ENCODE measurements at places on chromosomes 5 and 9.
A peak's percentile ranks its signal among the peaks of the same experiment; 100 is the strongest.

DNA sequence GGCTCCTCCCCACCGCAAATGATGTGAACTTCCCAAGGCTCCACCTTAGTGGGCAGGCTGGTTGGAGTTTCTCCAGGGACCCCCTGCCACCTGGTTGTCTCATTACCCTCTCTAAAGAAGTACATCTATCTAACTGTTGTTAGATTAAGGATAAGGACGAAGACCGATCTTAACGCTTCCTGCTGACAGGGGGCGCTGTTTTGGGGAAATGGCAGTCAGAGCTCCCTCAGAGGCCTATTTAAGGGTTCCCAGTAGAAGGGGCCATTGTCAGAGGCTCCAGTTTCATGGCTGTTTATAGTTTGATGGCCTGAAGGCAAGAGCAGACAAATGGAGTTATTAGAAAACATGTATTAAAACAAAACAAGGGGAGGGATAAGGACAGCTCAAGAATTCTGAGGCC is 100.1 kb downstream of the SPEF2 start:
- no peak for DNase-seq

DNA sequence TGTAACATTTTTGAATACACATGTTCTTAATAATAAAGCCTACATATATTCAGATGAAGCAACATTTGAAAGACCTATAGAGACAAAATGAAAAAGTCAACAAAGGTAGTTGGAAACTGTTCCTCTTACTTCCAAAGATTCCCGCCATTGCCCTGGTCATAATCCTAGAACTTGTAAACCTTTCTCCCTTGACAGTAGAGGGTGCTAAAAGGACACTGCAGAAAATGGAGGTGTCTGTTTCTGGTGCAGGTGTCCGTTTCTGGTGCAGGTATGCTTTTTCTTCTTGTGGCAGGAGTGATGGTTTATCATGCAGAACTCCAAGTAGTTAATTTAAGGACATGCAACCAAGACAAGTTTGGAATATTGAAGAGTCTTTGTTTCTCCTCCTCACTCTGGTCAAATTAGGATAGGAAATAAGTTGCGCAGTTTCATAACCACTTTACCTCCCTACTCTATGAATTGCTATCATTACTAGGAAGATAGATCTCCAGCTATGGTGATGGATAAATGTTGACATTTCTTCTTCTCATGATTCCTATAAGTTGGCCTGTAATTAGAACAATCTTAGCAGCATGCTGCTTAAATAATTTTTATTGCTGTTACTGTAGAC is 56.0 kb upstream of the FAM174A start:
- no peak for DNase-seq

GRCh38 chr9:108636013-108636412 is 219.8 kb downstream of the ACTL7B start:
- no peak for DNase-seq

DNA sequence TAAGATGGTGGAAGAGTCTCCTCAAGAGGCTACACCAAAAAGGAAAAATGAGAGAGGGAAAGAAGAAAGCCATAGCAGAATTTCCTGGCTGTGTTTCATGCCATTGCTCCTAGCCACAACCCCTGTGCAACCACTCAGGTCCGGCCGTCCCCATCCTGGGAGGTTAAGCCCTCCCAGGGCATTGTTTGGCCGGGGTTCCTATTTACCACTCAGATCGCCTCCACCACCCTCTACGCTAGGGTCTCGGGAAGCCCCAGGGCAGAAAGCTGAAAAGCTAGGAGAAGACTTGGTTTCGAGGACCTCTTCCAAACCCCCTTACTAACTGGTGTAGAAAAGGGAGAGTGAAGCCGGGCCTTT is 715 bp downstream of the RC3H2 start:
- DNase-seq: no peak

DNA sequence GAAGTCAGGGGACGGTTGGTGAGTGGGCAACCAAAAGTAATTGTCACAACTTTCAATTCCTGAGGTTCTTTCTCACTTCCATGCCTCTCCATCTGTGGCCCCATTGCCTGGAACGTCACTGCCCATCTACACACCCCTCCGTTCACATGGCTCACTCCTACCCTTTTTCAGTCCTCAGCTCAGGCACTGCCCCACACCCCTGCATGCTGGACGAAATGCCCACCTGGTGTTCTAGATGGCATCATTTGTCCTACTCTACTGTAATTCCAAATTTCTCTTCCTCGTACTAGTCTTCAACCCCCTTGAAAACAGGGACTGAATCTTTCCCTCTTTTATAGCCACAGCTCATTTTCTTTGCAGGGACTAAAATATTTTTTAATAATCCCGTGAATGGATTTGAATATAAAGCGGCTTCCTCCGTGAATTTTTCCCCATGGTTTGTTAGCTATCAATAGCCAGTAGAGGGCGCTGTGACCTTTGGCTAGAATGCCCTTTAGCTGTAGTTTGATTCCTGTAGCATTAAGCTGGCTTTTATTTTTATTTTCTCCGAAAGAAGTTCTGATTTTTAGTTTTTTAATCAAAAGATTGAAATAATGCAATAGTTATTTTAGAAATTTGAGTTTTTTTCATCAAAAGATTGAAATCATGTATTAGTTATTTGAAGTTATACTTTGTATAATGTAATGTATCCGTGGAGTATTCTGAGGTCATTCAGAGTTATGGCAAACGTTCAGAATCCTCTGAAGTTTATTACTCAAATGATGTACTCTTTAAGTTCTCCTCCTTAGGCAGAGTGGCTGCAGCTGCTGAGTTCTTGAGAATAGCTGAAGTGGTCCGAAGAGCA is 232.1 kb downstream of the SH3GL2 start:
- DNase-seq: peak; percentile 52

DNA sequence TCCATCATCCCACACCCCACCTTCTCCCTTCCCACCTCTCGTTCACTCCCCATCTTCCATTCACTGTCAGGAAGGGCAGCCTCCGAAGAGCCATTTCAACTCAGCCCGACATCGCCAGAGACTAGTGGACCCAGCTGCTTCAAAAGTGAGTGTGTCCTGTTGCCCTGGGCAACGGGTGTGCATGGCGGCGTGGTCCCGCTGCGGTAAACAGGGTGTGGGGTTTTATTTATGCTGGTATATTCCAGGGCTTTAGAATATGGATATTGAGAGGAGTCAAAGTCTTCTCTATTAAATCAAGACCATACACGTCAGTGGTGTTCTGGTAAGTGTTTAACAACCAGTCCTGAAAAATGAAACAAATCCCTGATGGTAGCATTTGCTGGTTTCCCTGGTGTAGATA is 274.5 kb downstream of the MAST4 start:
- DNase-seq: no peak

- DNase-seq: no peak
These were observed 531.1 kb upstream of the TLE4 start for GRCh38 chr9:79040671-79041070.

DNA sequence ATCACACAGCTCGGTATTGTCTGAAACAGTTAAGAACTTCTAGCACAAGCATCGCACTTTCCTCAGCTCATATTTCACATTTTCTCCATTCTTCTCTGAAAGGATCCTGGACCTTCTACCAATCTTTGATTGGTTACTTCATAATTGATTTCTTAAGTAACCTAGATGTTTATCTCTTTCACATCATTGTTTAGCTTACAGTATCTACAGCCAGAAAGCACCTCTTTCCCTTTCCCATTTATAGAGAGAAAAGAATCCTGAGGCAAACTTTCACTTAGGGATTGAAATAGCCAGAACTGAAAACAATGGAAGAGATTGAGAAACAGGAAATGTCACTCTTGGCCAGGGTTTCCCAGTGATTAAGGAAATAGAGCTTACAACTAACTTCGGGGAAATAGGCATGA is 2.5 kb downstream of the IL33 start:
- no peak for DNase-seq

- no peak for DNase-seq
These were observed 51.0 kb downstream of the IARS1 start for GRCh38 chr9:92242260-92243136.

GRCh38 chr9:90201766-90202165 is 440.9 kb downstream of the DIRAS2 start:
- DNase-seq: no peak

DNA sequence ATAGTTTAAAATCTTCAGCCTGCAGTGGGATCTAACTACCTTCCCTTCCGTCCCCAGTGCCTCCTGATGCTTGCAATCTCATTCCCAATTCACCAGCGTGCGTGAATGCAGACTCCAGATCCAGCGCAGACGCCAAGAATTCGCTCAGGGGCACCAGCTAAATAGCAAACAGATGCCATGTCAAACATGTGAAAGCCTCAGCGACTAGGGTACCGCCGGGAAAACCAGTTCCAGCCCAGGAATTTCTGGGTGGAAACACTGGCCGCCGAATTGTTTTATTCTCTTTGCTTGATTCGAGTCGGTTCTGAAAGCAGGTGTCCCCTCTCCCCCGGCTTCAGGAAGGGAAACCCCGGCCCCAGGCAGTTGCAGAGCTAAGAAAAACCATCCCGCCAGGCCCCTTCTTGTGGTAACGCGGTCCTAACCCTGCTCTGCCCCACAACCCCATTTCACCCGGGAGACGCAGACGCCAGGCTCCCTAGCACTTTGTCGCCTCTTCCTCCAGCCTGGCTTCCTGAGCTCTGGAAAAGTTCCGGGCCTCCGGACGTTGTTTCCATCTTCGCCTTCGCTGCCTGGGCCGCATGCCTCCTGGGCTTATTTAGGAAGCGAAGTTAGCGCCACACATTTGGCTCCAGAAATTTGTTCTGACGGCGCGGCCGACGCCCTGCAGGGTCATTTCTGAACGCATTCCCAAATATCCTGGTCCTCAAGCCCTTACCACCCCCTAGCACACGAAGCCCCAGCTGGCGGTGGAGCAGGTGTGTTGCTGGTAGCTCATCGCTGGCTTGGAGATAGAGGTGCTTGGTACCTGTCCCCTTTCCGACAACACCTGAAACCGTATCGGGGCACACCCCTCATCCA is 665 bp upstream of the LVRN start:
- DNase-seq: peak; percentile 40

GRCh38 chr5:10251405-10251804 is 1.3 kb downstream of the CCT5 start:
- DNase-seq: no peak

GRCh38 chr5:139091439-139092156 is 106.6 kb downstream of the SIL1 start:
- DNase-seq: no peak

- DNase-seq: peak; percentile 65
These were observed 65.3 kb upstream of the EGFLAM start for GRCh38 chr5:38193015-38193581.

GRCh38 chr5:14305045-14305444 is 161.9 kb downstream of the TRIO start:
- DNase-seq: no peak

GRCh38 chr5:147234239-147234824 is 494 bp upstream of the STK32A start:
- no peak for DNase-seq

DNA sequence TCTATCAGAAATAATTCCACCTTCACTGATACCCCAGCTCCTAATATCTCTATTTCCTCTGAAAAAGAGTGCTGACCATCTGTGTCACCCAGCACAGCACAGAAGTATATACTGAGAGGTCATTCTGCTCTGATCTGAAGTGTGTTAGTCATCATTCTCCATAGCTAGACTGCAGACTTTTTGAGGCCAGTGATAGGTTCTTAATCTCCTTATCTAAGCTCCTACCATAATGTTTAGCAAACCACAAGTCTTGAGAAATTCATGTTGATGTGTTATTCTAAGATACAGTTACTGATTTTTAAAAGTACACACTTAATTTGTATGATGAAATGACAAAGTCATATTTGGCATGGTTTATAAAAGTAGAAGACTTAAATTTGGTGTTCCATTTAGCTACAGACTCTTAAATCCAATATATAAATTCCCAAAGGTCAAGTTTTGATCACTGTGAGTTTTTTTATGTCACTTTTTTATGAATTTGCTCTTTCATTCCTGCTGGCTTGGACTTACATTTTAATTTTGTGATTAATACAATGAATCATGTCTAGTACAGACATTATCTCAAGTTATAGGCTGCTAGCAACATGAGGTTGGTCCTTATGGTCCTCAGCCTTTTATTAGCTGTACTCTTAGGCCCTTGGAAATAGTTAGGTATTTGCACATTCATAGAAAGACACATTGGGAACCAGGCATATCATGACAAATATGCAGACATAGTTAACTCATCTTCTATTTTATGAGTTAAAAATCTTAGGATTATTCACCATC is 380.8 kb downstream of the EBF1 start:
- DNase-seq: no peak

GRCh38 chr5:80059354-80059980 is 24.3 kb downstream of the THBS4 start:
- peak; percentile 65 for DNase-seq

DNA sequence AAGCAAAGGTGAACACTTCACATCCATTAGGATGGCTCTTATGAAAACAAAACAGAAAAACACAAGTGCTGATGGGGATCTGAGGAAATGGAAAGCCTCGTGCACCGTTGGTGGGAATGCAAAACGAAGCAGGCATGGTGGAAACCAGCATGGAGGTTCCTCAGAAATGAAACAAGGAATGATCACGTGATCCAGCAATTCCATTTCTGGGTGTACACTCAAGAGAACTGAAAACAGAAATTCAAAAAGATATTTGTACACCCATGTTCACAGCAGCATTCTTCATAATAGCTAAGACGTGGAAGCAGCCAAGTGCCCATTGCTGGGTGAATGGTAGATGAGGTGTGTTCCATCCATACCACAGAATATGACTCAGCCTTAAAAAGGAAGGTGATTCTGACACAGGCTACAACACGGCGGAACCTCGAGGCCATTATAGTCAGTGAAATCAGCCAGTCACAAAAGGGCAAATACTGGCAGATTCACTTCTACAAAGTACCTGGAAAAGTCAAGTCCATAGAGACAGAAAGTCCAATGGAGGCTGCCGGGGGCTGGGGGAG is 87.2 kb upstream of the RAPGEF1 start:
- DNase-seq: no peak

DNA sequence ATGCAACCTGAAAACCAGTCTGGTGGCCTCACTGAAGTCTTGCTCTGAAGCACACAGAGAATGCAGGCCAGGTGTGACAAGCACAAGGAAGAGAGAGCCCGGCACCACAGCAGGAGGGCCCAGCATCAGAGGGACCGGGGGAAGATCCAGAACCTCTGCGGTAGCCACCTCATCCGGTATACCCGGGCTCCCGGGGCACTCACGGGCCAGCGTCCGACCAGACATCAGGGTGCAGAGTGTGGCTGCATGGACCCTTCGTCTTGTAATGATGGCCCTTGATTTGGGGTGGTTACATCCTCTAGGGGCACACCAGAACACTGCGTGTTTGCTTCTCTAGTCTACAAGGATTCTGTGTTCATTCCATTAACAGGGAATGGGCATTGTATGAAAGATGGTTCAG is 406.0 kb downstream of the GADD45G start:
- DNase-seq: no peak

DNA sequence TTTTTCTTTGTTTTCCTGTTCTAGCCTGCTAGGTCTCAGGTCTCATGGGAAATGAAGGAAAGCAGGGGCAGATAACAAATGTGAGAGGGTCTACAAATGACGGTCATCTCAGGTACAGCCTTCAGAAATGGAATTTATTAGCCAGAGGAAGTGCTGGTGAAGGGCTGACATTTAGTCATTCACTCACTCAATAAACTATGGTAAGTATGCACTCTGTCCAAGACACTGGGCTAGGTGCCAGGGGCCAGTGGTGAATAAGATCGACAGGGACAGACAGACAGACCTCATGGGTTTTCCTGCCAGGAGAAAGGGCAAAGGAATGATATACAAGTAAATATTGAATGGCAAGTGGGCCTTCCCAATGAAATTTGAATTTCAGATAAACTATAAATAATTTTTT is 6.3 kb downstream of the PDE6A start:
- DNase-seq: no peak
